ENCODE measurements at places on chromosomes 2 and 18. TPM values are rescaled to one million over a fixed set of nuclear protein-coding genes. Genes with fewer than 3 reads are reported as not detected.

TAF1B gene
- 44.0 TPM for total RNA-seq

TDRD15 gene
- not detected for total RNA-seq

- no peak for DNase-seq
Measured at GRCh38 chr18:21759836-21760235, 19.2 kb downstream of the MIB1 start.

- peak; percentile 73 for DNase-seq
Measured at GRCh38 chr2:217356781-217357180, 496.9 kb upstream of the TNP1 start.

KCNS3 gene
- not detected for total RNA-seq

GRCh38 chr2:95262896-95263542 is 11.2 kb upstream of the PROM2 start:
- no peak for DNase-seq

- peak; percentile 11 for DNase-seq
Measured at GRCh38 chr2:1047485-1047884, 96.8 kb downstream of the SNTG2 start.

GRCh38 chr2:113098532-113098931 is 28.9 kb upstream of the IL1RN start:
- no peak for DNase-seq

DNA sequence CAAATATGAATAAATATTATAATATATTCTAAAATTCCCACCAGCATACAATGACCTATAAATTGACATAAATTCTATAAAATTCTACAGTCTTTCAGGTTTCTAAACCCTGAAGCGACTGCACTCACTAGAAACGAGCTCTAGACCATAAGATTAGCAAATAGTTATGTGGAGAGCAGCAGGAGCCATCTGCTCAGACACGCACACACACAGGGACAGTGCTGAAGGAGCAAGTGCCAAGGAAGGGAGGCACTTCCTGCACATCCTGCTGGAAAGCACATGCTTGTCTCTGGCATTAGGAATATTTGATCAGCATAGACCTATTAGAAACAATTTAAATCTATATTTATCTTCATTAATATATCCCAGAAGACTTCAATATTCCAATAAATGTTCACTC is 713.9 kb upstream of the CDH2 start:
- no peak for DNase-seq

SCYGR4 gene
- not detected for total RNA-seq

NR4A2 gene
- total RNA-seq = 0.41 TPM

DNA sequence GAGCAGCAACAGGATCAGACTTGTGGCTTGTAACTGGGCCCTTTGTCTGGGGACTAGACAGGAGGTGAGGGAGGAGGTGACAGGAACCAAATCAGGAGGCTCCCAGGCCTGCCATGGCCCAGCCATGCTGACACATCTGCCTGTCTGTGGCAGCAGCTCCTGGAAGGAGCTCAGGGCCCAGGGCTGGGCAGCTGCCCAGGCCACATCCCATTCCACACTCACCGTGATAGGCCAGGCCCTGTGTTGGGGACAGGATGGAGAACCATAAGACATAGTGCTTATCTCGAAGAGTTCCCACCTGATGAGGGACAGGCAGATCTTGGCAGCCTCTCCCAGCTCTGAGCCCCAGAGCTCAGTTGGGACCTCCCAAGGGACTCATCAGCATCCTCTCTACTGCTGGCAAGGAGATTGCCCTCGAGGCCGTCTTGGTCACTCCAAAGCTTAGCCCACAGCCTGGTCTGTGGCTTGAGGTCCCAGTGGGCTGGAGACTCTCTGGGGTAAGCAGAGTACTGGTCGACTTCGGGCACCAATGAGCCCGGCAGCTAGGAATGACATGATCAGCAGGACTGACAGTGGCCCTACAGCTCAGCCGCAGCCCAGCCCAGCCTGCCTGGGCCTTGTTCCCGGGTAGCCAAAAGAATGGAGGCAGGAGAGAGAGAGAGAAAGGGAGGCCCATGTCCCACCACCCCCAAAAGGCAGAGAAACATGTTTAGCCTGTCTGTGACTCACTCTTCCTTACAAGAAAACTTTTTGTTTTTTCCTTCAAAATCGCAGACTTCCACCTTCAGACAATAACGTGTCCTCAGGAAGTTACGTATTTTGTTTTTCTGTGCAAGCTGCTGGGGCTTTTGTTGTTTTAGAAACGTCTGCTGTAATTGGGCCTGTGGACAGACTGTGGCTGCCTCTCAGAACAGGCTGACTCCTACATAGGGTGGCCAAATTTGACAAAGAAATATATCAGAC is 82.1 kb downstream of the HS1BP3 start:
- no peak for DNase-seq

DNA sequence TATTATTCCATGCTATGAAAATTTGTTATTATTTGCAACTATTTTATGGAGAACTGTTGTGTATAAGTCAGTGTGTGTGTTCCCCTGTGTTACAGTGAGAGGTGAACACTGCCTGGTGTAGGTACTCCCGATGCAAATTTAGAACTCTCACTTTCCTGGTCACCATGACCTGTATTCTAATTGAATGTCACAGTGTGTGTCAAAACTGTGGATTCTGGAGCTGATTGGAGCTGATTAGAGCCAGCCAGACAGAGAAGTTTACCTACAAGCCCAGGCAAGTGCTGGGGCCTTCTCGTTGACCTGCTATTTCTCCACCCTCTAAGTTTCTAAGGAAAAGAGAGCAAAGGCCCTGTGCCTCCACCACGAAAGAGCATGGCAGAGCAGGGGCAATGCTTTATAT is 216.0 kb downstream of the NYAP2 start:
- no peak for DNase-seq

CD302 gene
- 23.0 TPM for total RNA-seq

Measured in fibroblast of the aortic adventitia (primary cell).